ENCODE measurements at places on chromosomes 4 and X.

- peak; percentile 62 for DNase-seq
Observed at GRCh38 chr4:129362691-129363274, 266.8 kb downstream of the C4orf33 start.

GRCh38 chr4:143771269-143771668 lies 70.8 kb upstream of the FREM3 start:
- no peak for DNase-seq

- no peak for DNase-seq
Observed at GRCh38 chr4:12270546-12270945, 841.9 kb upstream of the HS3ST1 start.

DNA sequence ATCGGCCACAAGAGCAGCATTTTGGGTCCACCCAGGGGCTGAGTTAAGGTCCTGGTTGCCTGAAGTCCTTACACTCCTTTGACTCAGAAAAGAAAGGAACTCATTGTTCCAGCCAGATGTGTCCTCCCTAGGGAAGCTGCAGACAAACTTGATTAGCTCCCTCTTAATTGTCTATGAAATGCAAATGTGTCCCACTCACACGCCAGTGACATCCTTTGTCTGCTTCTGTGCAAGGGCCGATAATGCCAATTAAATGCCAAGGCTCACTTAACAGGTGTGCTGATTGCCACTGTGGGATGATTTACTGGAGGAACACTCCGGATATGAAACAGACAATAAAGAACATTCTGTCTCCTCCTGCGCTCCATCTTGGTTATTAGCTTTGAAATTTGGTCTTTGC lies 332.9 kb upstream of the CPEB2 start:
- DNase-seq: no peak

DNA sequence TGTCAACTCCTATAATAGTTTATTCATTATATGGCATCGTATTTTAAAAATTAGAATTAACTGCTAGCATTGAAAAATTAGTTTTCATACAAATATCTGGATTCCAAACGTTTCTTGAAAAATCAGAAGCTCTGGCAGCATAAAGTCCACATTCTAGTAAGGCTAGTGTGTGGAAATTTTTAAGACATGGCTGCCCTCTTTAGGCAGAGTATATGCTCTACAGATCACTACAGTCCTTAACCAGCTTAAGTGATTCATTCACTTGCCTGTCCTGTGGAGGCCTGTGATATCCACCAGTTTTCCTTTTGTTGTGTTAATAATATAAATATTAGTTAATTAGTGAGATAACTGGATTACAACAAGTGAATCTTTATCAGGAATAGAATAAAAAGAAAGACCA lies 287.2 kb downstream of the OPHN1 start:
- peak; percentile 17 for DNase-seq
